ENCODE measurements at places on chromosomes 1 and 21.

DNA sequence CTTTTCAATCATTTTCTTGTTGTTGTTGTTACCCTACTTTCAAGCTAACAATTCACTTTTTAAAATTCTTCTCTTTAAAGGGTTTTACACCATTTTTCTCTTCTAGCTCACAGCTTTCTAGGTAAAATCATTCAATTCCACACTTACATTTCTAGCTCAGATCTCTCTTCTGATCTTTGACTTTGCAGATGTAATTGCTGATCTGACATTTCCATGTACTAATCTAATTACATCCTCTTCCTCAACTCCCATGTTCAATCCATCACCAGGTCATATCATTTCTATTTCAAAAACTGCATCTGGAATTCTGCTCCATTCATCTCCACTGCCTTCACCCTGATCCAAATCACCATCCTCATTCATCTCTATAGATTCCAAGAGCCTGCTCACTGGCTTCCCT, 3.0 kb downstream of the BCL10 start:
- DNase-seq = no peak

DNA sequence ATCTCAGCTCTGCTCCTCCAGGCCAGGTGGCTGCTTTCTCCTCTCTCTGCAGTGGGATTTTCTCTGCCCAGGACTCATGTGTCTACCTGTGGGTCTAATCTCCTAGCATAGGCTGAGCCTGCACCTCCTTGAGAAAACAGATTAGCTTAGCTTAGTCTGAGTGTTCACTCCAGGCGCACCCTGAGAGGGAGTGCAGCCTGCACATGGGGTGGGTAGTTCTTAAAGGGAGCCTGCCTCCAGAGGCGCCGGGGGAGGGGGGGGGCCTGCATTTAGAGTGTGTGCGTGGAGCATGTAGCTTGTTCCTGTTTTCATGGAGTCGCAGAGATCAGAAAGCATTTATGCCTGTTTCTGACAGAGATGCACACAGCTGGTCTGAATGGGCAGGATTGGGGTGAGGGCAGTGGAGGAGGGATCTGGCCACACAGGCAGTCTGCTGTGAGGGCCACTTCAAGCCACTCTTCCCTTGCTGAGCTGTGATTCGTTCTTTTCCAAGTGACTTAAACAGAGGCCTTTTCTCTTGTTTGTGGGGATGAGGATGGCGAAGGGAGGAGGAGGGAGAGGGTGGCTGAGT, 45.2 kb downstream of the GALNT2 start:
- no peak for DNase-seq

GRCh38 chr1:185526344-185527307, 207.6 kb upstream of the HMCN1 start:
- DNase-seq = peak; percentile 12

DNA sequence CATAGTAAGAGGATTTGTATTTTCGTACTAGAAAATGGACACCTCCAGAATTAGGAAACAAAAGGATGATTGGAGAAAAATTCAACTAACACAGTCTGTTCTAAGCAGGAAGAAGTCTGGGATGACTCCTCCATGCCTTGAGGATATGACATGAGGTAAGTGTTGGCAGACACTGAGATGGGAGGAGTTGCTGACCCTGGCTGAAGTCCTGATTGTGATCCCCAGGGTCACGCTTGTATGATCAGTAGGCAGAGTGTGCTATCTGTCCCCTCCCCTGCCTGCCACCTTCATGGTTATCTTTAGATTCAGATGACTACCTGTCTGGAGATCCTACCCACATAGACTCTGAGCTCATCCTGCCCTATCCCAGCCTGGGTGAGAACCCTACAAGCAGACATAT, 249.1 kb downstream of the C1orf94 start:
- DNase-seq = no peak

Data from GM12892 (cell line).